ENCODE measurements at places on chromosomes 2 and 18. TPM values are rescaled to one million over a fixed set of nuclear protein-coding genes. Genes with fewer than 3 reads are reported as not detected.

Gene RNF149
- total RNA-seq, result 94.0 TPM

Gene NAB1
- 38.6 TPM for total RNA-seq

Gene SS18
- 60.0 TPM for total RNA-seq

Gene OR6B2
- not detected for total RNA-seq

Gene HOXD9
- 1.6 TPM for total RNA-seq

Gene ACTG2
- total RNA-seq, result 37.9 TPM

Gene CUL3
- total RNA-seq, result 80.6 TPM

Gene MERTK
- total RNA-seq, result 17.3 TPM

Gene RAB6C
- total RNA-seq, result not detected

Gene SLC9A4
- not detected for total RNA-seq

Gene UNC80
- total RNA-seq, result not detected

Gene SLC5A7
- total RNA-seq, result 0.81 TPM

Gene SERPINB4
- total RNA-seq, result not detected

Gene SLC16A14
- 4.7 TPM for total RNA-seq

Gene PLB1
- 4.2 TPM for total RNA-seq

Gene OSR1
- total RNA-seq, result 9.7 TPM

Gene EFHD1
- 10.7 TPM for total RNA-seq

Gene NT5C1B
- not detected for total RNA-seq

Gene VWA3B
- 0.17 TPM for total RNA-seq

Gene ELOA2
- not detected for total RNA-seq

Gene TFCP2L1
- total RNA-seq, result 22.0 TPM

Gene INO80B
- total RNA-seq, result 30.2 TPM

Gene OBSL1
- 72.8 TPM for total RNA-seq

Gene CMPK2
- 23.2 TPM for total RNA-seq

Gene FAM98A
- total RNA-seq, result 43.6 TPM

Gene ABCG8
- total RNA-seq, result not detected

Gene IL18R1
- total RNA-seq, result 26.5 TPM

Gene TRIB2
- 50.7 TPM for total RNA-seq

Gene SAG
- not detected for total RNA-seq

Gene SEMA4F
- 9.0 TPM for total RNA-seq

Gene NMS
- not detected for total RNA-seq

Gene HOXD13
- not detected for total RNA-seq

Gene OXER1
- 1.1 TPM for total RNA-seq

Gene ABCG5
- not detected for total RNA-seq

Gene SERPINB13
- not detected for total RNA-seq

Gene SPTBN1
- 813 TPM for total RNA-seq

Gene C2orf66
- total RNA-seq, result 0.38 TPM

Gene FEV
- not detected for total RNA-seq

Gene UGT1A3
- not detected for total RNA-seq

Gene MAP3K19
- not detected for total RNA-seq

Gene PROC
- not detected for total RNA-seq

Gene IL1A
- 1.9 TPM for total RNA-seq

Gene TTL
- 45.4 TPM for total RNA-seq

Gene RAB17
- 50.9 TPM for total RNA-seq

Gene CROCC2
- total RNA-seq, result 0.26 TPM

Gene SKA1
- 0.52 TPM for total RNA-seq

Gene PLCL1
- 7.7 TPM for total RNA-seq

Gene AQP12A
- not detected for total RNA-seq

Gene MGAT5
- 54.4 TPM for total RNA-seq

Gene TEX44
- not detected for total RNA-seq

Gene CEP76
- 5.6 TPM for total RNA-seq

Gene CNRIP1
- total RNA-seq, result 23.8 TPM

Gene GREB1
- total RNA-seq, result 0.90 TPM

Gene SCYGR4
- not detected for total RNA-seq

Gene M1AP
- 1.4 TPM for total RNA-seq

Gene TSPYL6
- total RNA-seq, result not detected

Gene NPPC
- total RNA-seq, result not detected

Gene PARD3B
- total RNA-seq, result 32.5 TPM
